GM18507 (cell line): ENCODE measurements at places on chromosomes 12 and 14.

- no peak for DNase-seq
Measured at GRCh38 chr14:103535081-103535890, 6.3 kb downstream of the TRMT61A start.

- DNase-seq: no peak
Measured at GRCh38 chr14:68193970-68194681, 374.5 kb downstream of the RAD51B start.

DNA sequence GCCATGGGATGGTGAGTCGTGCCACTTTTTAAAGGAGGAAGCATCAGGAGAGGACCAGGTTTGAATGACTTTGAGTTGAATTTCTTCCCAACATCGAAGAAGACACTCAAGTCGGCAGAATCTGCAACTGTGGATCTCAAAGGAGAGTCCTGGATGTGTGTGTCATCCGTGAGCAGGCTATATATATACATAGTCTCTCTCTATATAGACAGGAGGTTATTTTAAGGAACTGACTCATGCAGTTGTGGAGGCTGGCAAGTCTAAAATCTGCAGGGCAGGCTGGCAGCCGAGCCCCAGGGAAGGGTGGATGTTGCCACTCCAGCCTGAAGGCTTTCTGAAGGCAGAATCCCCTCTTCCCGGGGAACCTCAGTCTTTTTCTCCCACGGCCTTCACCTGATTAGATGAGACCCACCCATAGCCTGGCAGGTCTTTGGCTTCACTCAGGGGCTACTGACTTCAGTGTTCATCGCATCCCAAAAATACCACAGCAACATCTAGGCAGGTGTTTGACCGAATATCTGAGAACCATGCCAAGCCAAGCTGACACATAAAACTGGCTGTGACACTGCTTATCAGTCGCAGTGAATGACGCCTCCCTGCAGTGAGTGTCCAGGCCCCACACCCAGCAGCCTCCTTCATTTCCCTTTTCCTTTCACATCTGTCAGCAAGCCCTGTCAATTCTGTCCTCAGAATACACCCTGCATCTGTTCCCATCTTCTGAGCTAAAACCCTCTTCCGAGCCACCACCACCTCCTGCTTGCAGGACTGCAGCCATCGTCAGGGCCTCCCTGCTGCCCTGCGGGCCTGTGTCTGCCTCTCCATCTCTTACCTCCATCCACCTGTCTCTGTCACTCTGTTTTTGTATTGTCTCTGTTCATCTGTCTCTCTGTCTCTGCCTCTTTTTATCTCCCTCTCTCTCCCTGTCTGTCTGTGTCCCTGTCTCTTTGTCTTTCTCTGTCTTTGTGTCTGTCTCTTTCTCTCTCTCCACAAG lies 54.0 kb downstream of the ZNF664 start:
- DNase-seq: no peak

DNA sequence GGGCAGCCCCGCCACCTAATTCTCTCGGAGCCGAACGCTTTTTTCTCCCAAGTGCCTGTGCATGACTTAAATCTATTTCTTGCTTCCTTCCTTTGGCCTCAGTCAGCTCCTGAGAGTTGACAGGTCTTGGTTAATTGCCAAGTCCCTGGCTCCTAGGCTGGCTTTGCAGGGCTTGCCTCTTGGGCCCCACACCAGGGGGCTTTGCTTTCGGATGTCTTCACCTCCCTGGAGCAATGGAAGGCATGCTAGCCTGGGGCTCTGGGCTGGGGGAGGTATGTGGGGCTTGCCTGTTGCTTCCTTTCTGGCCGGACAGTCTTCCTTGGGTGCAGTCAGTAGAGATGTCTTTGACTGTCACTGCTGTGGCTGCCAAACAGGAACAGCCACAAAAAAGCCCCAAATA lies 2.2 kb upstream of the KRT80 start:
- no peak for DNase-seq

DNA sequence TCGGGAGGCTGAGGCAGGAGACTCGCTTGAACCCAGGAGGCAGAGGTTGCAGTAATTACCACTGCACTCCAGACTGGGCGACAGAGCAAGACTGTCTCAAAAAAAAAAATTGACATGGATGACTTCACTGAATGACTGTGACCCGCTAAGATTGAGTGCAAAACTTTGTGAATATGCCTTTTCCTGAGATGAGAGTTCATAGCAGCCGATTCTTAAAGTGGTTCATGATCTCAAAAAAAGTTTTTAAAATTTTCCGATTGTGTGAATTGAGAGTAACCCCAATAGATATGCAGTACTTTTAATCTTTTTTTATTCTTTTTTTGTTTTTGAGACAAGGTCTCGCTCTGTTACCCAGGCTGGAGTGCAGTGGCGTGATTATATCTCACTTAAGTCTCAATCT lies 1.2 kb downstream of the TCTN1 start:
- no peak for DNase-seq

DNA sequence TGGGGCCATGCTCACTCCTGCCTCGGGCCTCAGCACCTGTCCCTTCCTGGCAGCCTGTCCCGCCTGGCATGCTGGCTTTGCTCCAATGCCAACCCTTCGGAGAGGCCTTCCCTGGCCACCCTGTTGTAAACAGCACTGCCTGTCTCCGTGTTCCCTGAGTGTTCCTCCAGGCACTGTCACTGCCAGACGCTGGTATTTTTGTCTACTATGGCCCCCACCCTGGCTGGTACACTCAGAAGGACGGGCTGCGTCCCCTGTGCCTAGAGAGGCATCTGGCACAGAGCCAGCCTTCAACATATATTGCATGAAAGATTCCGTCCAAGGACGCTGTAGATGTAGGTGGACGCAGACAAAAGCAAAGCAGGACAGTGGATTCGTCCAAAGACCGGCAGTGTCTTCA lies 2.7 kb upstream of the ASPG start:
- DNase-seq: no peak

- no peak for DNase-seq
Measured at GRCh38 chr14:106848330-106849121, 1322.1 kb downstream of the TMEM121 start.

GRCh38 chr12:124493809-124494750 lies 73.3 kb downstream of the NCOR2 start:
- peak; percentile 91 for DNase-seq

GRCh38 chr12:94793191-94793595 lies 142.8 kb upstream of the TMCC3 start:
- no peak for DNase-seq

- DNase-seq: no peak
Measured at GRCh38 chr14:85535321-85535720, 5.4 kb downstream of the FLRT2 start.

- DNase-seq: no peak
Measured at GRCh38 chr14:55803873-55804553, 224.0 kb downstream of the KTN1 start.

- no peak for DNase-seq
Measured at GRCh38 chr12:88309546-88309945, 167.4 kb downstream of the TMTC3 start.

DNA sequence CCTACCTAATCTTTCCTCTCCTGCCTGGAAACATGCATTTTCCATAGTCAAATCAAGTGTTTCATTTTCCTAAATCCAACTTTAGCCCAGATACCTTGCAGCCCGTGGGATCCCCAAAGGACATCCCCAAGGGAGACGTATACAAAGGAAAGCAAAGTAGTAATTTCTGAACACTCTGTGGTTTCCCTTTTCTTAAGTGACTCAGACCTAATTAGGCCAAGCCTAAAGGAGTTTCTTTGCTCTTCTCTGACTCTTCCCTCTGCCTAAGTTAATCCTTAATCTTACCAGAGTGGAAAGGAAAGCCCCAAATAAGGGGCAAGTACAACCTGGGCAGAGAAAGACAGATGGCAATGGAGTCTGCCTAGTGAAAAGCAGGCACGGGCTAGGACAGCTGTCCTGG lies 250.3 kb downstream of the SPTSSA start:
- DNase-seq: no peak

DNA sequence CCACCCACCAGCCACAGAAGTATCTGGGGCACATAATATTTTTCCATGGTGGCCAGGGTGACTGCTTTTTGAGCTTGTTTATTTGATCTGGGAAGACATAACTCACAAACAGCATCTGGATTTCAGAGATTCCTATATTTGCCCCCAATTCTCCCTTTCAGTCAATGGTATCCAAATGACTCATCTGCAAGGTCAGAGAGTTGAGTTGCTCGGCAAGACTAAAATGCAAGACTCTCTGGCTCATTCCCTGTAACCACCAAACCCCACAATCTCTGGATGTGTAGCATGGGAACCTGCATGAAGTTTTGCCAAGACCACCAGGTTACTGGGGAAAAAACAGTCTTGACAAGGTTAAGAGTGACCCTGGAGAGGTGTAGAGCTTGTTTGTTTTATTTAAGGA lies 174.9 kb upstream of the FAR2 start:
- DNase-seq: no peak
